Stimulated activated CD4-positive, alpha-beta T cell treated with anti-CD3 and anti-CD28 coated beads, Interleukin-1b, Interleukin-23, amount 100 ng/mL, for 4 hours (primary cell): ENCODE measurements at places on chromosomes 5 and 9.

GRCh38 chr5:102561894-102562760, 63.3 kb upstream of the SLCO6A1 start:
- no peak for DNase-seq

GRCh38 chr5:354581-355378, 33.3 kb downstream of the AHRR start:
- DNase-seq, result no peak

GRCh38 chr5:128234928-128235641, 151.5 kb downstream of the SLC12A2 start:
- no peak for DNase-seq

- DNase-seq, result no peak
These were observed 232.6 kb downstream of the EPB41L4A start for GRCh38 chr5:112186401-112186990.

DNA sequence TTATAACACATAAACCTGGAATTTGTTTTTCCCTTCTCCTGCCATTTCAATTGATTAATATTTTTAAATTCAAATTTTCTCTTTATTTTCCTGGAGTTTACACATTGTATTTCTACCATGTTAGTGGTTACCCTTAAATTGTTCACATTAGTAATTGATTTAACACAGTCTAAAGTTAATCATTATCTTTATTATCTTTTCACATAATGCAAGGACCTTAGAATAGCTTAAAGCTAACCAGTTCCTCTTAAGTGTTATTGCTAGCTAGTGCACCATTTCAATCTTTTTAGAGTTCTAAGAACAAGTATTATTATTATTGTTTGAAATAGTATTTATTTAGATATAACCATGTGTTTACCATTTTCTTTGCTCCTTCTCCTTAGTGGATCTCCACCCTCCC, 251.2 kb upstream of the FBXL7 start:
- no peak for DNase-seq

- DNase-seq, result no peak
These were observed 1786.4 kb upstream of the WWC1 start for GRCh38 chr5:166505067-166505466.

DNA sequence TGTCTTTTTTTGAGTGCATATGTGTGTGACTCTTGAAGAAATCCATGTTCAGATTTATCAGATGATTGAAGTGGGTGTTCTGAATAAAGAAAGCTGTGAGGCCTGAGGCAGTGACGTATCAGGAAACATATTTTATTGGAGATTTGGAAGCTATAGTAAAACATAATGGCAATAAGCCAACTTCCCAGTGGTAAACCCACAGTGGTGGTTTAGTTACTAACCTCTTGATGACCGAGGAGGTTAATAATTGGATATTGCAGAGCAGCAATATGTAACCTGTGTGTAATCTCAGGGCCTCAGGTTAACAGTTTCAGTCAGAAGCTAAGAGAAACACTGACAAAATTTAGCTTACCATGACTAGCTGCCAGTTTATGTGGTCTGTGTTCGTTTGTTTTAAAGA, 6.9 kb downstream of the RGMB start:
- no peak for DNase-seq

DNA sequence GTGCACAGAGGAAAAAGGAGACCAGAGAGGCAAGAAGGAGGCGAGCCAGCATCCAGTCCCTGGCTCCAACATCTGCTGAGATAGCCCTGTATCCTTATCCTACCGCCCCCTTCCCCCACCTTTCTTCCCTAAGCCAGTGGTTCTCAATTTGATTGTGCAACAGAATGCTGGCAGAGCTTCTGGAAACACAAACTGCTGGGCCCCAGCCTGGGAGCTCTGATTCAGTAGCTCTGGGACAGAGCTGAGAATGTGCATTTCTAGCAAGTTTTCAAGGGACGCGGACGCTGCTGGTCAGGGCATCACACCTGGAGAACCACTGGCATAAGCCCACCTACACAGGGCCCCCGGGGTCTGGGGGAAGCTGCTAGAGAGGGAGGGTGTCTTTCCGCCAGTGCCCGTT, 21.1 kb downstream of the AK8 start:
- DNase-seq, result no peak
